Activated CD4-positive, alpha-beta memory T cell treated with anti-CD3 and anti-CD28 coated beads, Interleukin-2, amount 10 ng/mL, durations not matched to agents 7 days and 5 days (primary cell): ENCODE measurements at places on chromosomes 1 and 21. TPM values are rescaled to one million over a fixed set of nuclear protein-coding genes. Genes with fewer than 3 reads are reported as not detected.
A peak's percentile ranks its signal among the peaks of the same experiment; 100 is the strongest.

DNA sequence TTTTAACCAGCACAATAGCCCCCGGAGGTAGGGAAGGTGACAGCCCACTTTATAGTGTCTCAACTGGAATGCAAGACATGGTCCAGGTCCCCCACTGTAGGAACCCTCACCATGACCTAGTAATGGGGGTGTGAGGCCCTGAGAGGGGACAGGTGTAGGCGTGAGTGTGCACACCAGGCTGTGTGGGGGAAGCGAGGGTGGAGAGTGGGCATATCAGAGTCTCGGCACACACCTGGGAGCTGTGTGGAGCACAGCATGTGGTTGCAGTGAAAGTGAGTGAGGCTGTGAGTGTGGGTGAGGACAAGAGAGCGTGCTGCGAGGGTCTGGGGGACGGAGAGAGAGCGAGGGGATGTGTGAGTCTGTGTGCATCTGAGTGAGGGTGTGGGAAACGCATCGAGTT lies 17.1 kb upstream of the RSPO1 start:
- DNase-seq = no peak

NASP gene
- 166 TPM for total RNA-seq

GRCh38 chr1:215083383-215083961 lies 935 bp downstream of the KCNK2 start:
- no peak for DNase-seq

KRTAP10-2 gene
- total RNA-seq = not detected

DNA sequence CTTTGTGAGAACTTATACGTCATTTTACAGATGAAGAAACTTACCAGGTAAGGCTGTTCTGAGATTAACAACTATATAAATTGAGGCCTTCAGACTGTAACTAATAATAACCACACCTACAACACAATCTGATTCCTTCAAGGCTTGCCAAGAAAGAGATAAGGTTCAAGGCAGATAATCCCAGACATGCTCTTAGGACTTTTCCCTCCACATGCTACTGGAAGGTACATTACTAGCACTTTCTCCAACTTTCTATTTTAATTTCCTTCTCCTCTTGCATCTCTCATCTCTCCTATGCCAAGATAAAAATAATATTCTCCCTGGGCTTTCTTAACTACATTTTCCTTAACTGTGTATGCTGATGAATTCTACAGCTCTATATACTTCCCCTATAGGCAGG lies 18.9 kb upstream of the NRAS start:
- DNase-seq = no peak

DNA sequence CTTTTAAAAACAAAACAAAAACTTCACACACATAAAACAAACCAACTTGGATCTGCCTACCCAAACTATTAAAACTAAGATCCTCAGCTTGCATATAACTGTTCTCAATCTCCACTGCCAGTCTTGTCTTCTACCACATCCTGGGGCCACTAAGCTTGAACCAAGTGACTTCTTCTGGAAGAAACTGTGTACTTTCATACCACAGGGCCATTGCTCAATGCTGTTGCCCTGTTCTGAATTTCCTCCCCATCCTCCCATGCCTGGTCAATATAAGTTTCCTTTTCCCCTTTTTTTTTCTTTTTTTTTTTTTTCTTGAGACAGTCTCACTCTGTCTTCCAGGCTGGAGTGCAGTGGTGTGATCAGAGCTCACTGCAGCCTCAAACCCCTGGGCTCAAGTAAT lies 109.9 kb downstream of the KIAA0319L start:
- no peak for DNase-seq

TATDN3 gene
- total RNA-seq = 20.2 TPM

DNA sequence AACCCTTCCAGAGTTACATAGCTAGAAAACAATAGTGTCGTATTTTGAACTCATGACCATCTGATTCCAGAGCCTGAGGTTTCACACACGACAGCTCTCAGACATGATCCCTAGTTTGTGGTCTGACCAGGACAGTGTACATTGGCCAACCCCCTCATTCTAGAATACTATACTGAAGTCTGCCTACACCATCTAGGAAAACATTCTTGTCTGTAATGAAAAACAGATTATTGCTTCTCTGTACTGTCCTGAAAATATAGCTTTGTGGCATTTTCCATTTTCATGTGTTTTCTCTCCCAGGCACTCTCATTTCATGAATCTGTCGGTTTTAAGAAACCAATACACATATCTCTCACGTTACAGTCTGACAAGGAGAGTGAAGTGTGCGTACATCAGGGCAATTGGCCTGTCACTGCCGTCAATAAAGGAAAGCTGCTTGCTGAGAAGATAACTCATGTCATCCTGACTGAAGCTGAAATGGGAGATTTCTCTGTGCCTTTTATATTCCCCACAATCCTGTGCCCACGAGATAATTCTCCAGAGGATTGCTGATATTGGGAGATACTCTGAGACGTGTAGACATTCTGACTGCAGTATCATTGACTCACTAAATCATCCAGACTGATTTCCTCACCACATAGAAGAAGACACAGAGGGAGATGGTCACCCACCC lies 585.6 kb downstream of the PLPP3 start:
- DNase-seq = no peak

DNA sequence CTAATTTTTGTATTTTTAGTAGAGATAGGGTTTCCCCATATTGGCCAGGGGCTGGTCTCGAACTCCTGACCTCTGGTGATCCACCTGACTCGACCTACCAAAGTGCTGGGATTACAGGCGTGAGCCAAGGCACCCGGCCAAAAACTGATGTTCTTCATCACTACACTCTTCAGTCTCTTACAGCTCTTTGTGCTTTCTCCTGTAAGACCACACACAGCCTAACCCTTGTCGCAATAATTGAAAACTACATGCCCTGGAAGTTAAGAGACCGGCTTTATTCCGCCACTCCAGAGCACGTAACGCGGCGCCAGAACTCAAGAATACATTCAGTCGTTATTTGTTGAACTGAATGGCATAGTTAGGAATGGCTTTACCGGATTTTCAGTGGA lies 552 bp downstream of the GPATCH4 start:
- DNase-seq = no peak

- peak; percentile 52 for DNase-seq
These were observed 614 bp upstream of the CACNA1E start for GRCh38 chr1:181482521-181483284.

VWA5B1 gene
- total RNA-seq = not detected

GRCh38 chr1:72693899-72694298 lies 411.6 kb upstream of the NEGR1 start:
- no peak for DNase-seq

- no peak for DNase-seq
These were observed 11.8 kb downstream of the UBE2T start for GRCh38 chr1:202329891-202330290.

S100A8 gene
- total RNA-seq = not detected

DNA sequence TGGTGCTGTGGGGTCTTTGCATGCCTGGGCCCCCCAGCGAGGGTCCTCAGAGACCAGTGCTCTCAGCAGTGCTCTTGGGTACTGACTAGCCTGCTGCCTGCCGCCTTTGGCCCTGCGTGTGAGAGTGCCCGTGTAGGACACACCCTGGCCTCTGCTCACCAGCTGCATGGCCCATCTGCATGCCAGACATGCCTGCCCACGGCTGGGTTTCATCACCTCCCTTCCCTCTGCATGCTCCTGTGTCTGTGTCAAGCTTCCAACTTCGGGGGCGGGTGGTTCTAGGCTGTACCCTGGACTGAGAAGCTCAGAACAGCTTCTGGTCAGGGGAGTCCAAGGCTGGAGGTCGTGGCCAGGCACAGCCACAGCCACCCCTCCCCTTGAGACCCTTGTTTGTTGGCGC lies 56.9 kb downstream of the PTPRF start:
- DNase-seq = no peak

MATN1 gene
- not detected for total RNA-seq

DNA sequence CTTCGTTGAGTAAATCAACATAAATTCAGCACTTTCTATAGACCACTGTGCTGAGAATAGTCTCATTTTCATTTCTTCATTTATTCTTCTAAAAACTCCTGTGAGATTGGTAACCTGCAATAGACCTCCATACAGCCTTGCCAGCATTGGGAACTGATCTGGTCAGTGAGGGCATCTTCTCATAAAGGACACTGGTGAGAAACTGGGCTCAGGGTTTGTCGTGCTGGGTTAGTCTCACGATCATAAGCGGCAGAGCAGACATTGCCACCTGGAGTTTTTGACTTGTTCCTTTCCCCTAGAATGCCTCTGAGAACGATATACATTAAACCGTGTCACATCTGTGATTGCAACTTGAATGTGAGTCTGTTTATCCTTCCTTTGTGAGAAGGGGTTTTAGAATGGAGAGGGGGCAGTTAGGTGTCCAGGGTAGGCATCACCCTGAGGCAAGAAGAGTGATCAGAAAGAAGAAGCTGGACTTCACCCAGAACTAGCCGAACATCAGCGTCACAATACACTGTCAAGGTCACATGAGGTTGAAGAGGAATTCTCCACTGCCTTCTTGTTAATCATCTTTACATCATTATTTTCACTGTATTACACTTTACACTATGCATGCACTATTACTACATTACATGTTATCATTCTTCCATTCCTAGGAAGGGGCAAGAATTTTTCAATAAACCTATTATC lies 1.4 kb upstream of the TTLL7 start:
- no peak for DNase-seq

GRCh38 chr21:28212061-28212460 lies 780.6 kb downstream of the LTN1 start:
- no peak for DNase-seq

DNA sequence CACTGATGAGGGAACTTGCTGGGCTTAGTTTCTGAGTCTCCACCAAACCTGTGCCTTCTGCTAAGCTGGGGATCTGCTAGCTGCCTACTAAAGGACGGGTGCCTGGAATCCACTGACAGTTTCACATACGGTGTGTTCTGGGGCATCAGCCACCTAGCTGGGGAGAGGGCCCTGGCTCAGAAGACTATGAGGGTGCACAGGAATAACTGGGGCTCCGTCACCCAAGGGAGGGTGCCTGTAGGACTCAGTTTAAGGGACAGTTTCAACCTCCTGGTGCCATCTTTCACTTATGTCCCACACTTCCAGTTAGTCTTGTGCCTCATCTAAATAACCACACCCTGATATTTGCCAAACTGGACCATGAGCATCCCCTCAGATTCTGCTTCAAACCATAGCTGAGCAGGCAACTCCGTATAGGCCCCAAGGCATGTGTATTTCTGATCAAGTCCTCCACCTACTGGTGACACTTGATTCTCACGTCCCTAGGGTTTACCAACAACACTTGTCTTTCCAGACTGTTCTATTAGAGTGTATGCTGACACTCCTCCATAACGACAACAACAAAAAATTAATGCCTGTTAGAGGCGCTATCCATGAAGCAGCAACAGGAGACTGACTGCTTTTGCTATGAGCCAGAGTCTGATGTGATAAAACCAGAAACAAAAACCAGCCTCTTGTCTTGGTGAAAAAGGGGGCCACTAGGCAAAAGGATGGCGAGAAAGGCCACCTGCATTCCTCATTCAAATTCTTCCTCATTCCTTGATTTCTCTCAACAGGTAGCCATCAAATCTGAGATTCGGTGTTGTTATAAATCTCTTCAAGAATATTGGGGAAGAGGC lies 55.0 kb upstream of the PAXBP1 start:
- peak; percentile 41 for DNase-seq

GRCh38 chr1:225156254-225156653 lies 226.8 kb downstream of the DNAH14 start:
- no peak for DNase-seq
